ENCODE measurements at places on chromosomes 4 and X.

DNA sequence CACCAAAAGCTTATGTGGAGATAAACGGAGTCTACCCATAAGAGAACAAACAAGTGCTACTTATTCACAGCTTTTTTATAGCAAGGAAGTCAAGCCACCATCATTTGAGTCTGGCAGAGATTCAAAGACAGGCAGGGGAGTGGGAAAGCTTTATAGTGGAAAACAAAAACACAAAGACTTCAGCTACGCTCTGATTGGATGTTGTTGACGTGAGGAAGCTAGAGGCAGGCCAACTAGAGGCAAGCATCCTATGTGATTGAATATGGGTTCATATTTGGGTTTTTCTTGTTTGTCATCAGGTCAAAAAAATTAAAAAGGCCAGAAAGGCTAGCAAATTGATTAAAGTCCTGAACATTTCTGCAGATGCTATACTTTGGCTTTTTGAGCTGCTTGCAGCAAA lies 719 bp upstream of the TCEAL4 start:
- DNase-seq: no peak

GRCh38 chrX:42495139-42495538 lies 282.8 kb downstream of the PPP1R2C start:
- DNase-seq: no peak

DNA sequence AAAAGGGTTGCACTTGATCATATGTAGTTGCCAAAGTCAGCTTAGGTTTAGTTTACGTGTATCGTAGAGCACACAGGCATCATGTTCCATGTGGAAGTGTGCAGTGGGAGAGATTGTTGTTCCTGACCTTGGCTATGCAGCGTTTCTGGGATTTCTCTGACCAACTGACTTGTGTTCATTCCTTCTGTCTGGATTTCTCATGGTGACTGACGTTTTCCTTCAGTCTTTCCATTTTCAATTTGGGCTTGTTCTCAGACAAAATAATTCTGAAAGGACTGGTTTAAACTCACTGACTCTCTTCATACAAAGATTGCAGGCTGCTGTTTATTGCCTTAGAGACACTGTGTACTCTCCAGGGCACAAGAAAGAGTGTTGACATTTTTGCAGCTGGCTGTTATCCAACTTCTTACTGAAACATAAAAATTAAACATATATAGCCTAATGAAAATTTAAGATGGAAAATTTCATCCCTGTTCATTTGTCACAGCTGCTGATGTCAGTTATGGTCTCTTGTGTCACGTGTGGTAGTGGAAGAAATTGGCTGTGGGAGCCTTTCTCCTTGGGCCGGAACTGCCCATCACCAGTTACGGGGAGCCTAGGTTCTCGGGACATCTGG lies 95.4 kb downstream of the TNIP2 start:
- no peak for DNase-seq

DNA sequence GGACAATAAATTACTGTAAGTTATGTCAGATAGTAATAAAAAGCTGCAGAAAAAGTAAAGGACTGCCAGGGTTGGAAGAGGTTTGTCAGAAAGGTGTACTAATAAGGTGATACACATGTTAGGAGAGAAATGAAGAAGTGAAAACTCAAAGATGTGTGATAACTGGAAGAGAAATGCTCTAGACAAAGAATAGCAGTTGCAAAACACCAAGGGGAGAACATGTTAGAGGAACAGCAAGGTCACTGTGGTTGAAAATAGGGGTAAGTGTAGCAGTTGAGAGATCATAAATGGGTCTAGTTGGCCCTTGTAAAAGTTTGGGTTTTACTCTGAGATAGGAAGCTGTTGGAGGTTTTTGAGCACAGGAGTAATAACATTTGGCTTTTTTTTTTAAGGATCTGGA lies 46.9 kb downstream of the HSPA4L start:
- no peak for DNase-seq

- no peak for DNase-seq
Measured at GRCh38 chr4:83618991-83619645, 83.2 kb downstream of the GPAT3 start.

DNA sequence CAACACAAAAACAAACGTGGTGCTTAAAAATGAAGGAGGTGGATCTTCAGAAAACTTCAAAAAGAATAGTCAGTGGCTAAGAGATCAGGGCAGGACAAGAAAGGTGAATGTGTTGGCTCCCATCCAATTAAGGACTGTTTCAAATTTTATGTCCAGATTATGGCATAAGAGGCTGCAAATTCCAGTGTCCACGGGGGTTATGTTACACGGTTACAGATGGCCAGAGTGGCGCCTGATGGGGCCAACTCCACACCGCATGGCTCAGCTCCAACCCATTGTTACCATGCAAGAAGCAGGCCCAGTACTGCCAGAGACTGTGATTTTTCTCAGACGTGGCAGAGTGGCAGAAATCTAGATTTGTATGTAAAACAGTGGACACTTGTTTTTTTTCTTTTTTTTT lies 168.4 kb upstream of the TENM3 start:
- no peak for DNase-seq

DNA sequence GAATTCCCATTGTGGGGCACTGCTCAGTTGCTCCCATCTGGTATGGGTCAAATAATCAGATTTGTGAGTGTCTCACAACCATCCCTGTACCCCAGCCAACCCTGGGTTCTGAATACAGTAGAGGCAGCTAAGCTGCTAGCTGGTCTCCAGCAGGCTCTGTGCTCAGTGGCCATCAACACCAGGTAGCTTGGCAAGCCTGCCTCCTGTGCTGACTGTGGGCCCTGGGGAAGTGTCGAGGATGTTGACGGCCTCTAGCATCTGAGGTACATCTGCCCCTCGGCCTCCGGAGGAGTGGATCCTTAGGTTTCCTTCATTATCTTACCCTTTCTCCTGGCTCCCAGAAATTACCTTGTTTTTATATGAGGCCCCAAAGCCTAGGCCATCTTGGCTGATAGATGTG lies 13.3 kb downstream of the RNF4 start:
- DNase-seq: no peak

DNA sequence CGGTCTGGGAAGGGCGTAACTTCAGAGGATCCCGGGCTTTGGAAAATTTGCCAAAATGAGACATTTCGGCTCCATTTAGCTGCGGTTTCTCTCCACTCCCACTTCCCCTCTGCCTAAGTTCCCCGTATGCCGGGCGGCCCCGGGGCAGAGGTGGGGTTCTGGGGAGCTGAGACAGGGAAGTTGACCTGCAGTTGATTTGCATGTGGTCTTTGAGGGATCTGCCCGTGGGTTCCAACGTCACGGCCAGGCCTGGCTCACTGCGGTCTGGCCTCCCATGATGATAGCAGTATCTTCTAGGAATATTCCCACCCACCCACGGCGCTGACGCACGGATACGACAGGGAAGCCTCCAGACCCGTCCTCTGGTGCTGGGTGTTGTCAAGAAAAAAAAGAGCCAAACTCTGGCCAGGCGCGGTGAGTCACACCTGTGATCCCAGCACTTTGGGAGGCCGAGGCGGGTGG lies 27.3 kb upstream of the CRLF2 start:
- DNase-seq: no peak

GRCh38 chr4:1802151-1802715 lies 9.1 kb downstream of the FGFR3 start:
- no peak for DNase-seq

GRCh38 chr4:141560056-141560455 lies 76.3 kb upstream of the IL15 start:
- DNase-seq: no peak

- DNase-seq: no peak
Measured at GRCh38 chr4:7105276-7105675, 37.4 kb upstream of the GRPEL1 start.
